Nephron progenitor cell (in vitro differentiated cells): ENCODE measurements at places on chromosomes 7 and 10.

DNA sequence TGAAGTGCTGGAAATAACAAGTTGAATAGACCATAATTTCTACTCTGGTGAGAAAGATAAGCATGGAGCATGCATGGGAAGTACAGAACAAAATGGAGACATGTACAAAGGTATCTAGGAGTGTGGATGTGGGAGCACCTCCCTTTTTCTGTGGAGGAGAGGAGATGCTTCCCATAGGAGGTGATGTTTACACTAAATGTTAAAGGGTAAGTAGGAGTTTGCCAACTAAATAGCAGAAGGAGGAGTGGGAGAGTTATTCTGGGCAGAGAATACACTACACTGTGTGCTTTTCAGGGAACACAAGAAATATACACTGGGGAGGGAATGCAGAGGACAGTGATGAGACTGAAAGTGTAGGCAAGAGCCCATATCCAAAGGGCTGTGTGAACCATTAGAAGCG is 21.1 kb upstream of the PANK1 start:
- no peak for DNase-seq

DNA sequence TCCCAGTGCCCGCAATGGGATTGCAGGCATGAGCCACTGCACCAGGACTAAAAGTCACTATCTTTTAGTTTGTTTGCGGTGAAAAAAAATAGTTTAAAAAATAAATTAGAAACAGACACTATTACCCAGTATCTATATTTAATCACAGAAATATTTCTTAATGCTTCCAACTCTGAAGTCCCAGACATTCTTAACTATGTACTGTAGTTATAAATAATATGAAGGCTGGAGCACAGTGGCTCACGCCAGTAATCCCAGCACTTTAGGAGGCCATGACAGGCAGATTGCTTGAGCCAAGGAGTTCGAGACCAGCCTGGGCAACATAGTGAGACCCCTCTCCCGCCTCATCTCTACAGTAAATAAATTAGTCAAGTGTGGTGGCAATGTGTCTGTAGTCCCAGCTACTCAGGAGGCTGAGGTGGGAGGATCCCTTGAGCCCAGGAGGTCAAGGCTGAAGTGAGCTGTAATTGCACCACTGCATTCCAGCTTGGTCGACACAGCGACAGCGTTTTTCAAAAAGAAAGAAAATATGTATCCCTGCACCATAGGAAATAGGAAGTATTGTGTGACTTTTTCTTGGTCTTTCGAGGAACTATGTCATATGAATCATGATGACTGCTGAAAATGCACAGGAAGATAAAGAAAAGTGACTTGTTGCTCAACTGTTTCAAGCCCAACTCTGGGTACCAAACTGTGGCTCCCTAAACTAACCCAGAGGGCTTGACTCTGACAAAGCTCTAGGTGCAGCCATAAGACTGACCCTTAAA is 74.9 kb upstream of the STEAP1B start:
- DNase-seq, result no peak

DNA sequence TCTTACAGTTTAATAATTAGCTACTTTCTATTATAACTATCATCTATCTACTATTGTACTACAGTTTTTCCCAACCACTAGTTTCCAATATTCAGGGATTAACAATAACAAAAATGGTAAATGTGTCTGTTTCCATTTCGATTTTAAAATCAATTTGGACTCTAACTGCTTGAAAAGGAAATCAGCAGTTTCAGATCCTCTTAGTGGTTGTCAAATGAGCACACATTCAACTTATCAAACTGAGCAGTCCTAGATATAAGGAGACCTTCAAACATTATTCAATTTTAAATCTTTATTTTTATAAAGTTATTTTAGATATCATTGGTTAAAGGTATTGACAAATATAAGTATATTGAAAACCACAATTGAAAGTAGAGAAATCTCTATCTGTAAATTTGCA is 46.8 kb upstream of the CD36 start:
- no peak for DNase-seq

DNA sequence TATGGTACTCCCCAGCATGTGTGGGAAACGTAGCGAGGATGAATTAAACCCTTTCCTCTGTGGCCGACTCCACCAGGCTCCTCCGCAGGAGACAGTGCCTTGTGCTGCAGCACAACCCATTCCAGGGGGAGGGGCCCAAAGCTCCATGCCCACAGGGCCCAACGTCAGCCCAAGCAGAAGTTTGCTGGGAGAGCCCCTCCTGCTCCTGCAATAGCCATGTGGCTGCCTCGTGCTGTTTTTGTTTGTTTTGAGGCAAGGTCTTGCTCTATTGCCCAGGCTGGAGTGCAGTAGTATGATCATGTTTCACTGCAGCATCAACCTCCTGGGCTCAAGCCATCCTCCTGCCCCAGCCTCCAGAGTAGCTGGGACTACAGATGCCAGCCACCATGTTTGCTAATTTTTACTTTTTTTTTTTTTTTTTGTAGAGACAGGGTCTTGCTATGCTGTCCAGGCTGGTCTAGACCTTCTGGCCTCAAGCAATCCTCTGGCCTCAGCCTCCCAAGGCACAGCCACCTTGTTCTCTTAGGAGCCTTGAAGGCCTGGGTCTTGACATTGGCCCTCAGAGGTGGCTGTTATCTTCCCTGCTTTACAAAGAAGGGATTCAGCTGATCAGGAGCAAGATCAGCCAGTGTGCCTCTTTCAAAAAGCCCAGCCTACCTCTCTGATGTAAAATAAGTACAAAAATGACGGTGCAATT is 102.8 kb downstream of the DYNC2I1 start:
- DNase-seq, result no peak

- no peak for DNase-seq
These were observed 9.2 kb downstream of the NPFFR1 start for GRCh38 chr10:70274643-70275042.

DNA sequence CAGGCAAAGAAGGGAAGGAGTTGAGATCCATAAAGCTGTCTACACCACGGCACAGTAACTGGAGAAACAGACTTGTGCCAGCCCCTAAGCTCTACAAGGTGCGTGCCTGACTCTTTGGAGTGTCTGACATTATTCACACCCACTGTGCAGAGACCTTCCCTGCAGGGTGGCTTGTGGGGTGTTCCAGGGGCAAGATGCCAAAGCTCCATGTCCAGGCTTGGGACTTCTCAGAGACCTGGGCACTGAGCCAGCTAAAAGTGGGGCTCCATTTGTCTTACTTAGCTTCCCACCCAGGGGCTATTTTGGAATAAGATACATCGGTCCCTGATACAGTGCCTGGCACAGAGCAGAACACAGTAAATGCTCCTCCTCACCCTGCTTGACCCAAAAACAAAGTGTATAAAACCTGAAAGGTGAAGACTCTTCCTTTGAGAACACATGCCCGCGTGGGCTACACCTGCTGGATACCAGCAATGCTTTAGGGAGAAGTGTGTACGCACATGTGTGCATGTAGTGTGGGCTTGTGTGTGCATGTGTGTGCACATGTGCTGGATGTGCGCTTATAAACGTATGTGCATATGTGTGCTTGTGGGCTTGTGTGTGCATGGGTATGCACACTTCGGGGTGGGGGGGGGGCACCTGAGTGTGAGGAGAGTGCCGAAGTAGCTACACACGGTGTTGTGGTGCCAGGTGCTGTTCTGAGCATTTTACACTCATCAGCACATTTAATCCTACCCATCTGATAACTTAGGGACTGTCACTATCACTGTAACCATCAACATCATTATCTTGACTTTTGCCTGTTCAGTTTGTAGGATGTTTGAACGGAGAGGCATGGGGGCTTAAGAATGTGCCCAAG is 143.0 kb downstream of the ARHGAP22 start:
- no peak for DNase-seq

DNA sequence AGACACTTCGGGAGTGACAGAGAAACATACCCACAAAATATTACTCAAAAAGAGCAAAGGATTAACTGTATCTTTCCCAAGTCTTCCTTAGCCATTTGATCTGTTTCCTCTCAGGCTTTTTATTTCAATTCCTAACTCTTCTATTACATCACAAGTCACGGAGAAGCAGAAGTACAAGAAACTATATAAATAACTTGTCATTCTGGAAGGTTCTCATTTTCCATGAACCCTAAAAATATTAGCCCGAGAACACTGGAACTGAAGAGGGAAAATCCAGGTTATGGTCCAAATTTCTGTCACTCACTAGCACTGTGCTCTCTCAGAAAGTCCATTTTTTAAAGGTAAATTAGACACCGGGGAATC is 98.0 kb downstream of the GRB10 start:
- no peak for DNase-seq

- no peak for DNase-seq
These were observed 3.1 kb downstream of the AGMO start for GRCh38 chr7:15558756-15559155.

DNA sequence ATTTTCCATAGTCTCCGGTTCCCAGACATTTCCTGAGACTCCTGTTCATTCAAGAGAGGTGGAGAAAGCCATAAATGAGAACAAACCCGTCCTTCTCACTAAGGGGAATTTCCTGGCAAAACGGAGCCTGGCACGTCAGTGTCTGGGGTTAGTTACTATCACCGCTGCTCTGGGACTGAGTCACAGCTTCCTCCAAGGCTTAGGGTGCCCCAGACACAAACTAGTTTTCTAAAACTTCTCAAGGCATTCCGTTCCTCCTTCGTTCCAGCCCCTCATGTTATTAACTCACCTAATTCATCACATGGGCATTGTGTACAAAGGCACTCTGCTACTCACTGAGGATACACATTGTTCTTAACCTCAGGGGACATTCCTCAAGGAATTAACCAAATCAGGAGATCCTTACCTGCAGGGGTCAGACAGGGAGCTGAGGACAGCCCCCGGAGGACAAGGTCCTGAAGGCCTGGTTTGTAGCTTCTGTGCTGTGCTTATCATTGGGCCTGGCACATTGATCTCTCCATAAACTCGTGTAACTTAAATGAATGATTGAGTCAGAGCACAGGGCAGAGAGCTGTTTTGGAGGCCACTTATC is 103.0 kb upstream of the KLF6 start:
- DNase-seq, result no peak

DNA sequence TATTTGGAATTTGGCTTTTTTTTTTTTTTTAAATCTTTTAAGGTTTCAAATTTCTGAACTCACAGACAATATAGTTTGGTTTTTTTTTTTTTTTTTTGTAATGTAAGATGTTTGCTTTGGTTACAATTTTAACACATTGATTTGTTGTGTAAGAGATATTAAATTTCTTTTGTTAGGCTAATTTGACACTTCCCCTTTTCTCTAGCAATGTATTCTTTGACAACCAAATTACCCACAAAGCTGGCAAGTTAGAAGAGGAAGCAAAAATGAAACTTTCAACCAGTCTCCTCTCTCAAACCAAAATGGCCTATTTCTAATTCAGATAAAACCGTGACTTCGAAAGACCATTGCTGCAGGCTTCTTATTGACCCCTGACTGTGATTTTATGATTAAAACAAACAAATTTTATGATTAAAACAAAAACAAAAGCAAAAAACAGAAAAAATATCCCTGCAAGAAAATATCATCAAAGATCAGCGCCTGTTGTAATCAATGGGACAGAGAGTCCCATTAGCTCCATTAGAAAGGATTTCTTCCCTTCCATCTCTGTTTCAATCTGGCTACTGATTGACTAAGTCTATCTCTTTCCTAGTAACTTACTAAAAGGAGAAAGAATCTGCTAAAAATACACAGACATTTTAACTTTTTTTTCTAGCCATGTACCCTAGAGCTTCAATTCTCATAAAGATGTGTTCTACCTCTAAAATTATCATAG is 489.2 kb downstream of the MDFIC start:
- DNase-seq, result no peak

GRCh38 chr10:49465736-49466135 is 69.8 kb upstream of the DRGX start:
- DNase-seq, result no peak

GRCh38 chr10:131724169-131724545 is 176.7 kb upstream of the PPP2R2D start:
- no peak for DNase-seq

GRCh38 chr10:94192974-94193373 is 169.8 kb downstream of the NOC3L start:
- DNase-seq, result no peak

DNA sequence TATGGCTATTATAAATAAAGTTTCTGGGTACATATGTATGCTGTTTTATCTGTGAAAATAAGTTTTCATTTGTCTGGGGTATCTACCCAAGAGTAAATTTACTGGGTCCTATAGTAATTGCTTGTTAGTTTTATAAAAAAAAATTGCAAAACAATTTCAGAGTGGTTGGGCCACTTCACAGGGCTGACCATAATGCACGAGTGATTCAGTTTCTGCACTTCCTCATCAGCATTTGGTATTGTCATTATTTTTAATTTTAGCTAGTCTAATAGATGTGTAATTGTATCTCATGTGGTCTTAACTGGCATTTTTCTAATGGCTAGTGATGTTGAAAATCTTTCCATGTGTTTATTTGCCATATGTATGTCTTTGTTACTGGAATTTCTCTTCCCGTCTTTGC is 452.4 kb upstream of the AKR1E2 start:
- DNase-seq, result no peak

- DNase-seq, result no peak
These were observed 38.4 kb downstream of the VSTM4 start for GRCh38 chr10:49076741-49077521.

GRCh38 chr7:2111568-2111967 is 121.2 kb downstream of the MAD1L1 start:
- DNase-seq, result no peak

GRCh38 chr10:55491712-55492111 is 690.7 kb upstream of the PCDH15 start:
- DNase-seq, result no peak

DNA sequence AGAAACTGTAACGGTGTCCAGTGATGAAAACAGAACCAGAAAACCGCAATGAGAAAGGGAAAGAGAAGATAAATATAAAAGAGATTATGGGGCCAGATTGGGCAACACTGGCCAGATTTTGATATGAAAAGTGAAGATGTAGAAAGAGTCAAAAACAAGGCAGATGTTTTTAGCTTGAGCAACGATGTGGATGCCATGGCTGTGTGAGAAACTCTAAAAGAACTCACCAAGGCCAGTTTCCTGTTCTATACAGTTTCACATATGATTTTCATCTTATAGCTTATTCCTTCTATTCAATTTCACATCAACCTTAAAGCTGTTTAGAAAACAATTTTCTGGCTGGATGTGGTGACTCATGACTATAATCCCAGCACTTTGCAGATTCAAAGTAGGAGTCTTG is 36.3 kb downstream of the CSTF2T start:
- no peak for DNase-seq

- no peak for DNase-seq
These were observed 38.9 kb upstream of the AMPH start for GRCh38 chr7:38669965-38670520.

DNA sequence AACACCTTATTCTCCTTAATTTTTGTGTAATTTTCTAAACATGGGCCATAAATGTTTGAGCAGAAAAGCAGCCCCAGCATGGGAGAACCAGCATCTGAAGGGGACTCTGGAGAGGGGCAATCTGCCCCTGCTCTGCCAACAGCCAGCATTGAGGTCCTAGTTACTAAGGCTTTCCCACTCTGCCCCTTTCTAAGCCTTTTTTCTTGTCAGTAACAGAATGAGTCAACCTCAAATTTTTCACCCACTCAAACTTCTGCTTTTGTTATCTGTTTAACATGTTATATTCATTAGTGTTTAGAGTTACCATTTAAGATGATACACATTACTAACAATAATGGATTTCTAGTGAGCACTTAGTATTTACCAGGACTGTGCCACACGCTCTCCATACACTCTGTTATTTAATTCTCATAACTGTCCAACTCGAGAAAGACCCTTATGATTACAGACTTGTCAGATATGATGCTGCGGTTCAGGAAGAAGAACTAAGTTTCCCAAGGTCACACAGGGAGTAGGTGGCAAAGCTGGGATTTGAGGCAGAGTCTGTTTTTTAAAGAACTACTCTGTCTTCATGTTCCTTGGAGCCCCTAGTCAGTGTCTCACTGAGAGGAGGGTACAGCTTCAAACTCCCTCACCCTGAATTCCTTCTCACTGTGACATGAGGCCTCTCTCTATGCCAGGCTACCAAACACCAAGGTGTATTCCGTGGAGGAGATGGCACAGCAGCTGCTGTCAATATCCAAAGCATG is 19.9 kb upstream of the GPAM start:
- DNase-seq, result no peak
